ENCODE measurements at places on chromosomes 5 and 9.

DNA sequence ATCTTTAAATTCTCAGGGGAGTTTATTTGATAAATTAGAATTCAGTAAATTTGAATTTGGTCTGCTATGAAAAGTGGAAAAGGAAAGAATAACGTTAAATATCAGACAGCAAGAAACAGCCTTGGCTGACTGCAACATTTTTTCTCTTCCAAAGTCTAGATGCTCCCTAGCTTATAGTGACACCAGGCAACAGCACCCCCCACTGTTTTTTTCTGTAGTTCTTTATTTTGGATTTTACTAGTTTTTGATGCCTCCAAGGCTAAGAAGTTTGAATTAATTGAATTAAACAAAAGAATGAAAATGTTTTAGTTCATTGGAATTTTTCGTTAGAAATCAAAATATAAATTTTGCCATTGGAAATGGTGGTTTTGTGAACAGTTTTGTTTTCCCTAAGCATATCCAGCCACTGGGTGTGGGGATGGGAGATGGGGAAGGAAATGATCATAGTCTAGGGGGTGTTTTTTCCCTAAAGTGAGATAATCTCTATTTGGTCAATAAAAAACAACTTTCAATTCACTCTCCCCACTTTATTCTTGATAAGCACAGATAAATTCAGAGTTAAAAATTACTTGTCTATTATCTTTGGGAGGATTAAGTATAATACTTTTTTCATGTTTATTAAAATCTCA is 199.3 kb upstream of the CD180 start:
- no peaks in the 10 kb centered on the region for H3K36me3 ChIP-seq
- H3K4me3 ChIP-seq = no peak overlapping the region
- peaks cover 2% of the 10 kb centered on the region for H3K27me3 ChIP-seq
- H3K4me1 ChIP-seq = peaks cover 2% of the 10 kb centered on the region
- no peak for DNase-seq

- H3K36me3 ChIP-seq = no peaks in the 10 kb centered on the region
- no peak overlapping the region for H3K27ac ChIP-seq
- no peaks in the 10 kb centered on the region for H3K4me1 ChIP-seq
- DNase-seq = no peak
Measured at GRCh38 chr5:42745856-42746255, 10.8 kb upstream of the CCDC152 start.

DNA sequence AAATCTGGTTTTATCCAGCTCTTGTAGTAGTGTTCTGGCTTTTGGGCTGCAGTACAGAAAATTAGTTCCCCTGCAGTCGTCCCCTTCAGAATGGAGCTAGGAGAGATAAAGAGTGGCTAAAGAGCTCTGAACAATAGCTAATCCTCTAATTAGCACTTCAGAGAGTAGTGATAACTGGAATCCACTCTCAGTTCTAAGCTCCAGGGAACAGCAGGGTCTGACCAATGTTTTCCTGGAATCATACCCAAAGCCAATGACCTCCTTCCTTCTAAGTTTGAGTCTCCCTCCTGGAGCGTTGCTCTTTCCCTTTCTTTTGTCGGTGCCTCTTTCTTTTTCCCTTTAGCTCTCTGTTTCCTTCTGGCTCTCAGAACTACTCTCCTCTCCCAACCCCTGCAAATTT is 47.4 kb downstream of the MFAP3 start:
- peaks cover 3% of the 10 kb centered on the region for H3K36me3 ChIP-seq
- no peaks in the 10 kb centered on the region for H3K27me3 ChIP-seq
- no peak overlapping the region for H3K4me3 ChIP-seq
- peaks cover 13% of the 10 kb centered on the region for H3K4me1 ChIP-seq
- no peak for DNase-seq

DNA sequence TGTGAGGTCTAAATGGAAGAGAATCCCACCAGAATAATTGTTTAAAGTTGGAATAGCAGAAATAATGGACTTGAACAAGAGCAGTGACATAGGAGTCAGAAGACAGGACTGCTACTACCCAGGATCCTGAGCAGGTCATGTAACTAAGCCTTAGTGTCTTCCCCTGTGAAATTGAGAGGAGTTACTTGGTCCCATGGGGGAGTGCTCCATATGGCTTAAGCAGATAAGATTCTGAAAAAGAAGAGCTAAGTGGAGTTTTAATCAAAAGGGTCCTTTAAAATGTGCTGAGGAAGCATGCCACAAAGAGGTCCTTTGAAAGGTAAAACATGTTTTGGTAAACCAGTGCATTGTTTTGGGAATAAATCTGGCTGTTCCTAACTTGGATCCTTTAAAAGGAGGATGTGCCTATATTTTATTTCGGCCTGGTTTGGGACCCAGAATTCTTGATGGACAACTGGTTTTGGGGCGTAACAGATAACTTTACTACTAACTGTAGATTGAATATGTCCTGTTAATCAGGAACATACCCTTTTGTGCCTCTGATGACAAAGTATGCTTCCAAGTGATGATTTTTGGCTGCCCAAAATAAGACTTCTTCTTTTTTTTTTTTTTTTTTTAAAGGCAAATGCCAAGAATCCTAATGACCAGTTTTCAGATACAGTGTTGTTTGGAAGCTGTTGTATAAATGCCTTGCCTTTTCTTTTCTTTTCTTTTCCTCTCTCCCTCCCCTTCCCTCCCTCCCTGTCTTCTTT is 5.7 kb downstream of the RCL1 start:
- H3K36me3 ChIP-seq = no peaks in the 10 kb centered on the region
- no peak overlapping the region for H3K4me3 ChIP-seq
- peaks cover 25% of the 10 kb centered on the region for H3K4me1 ChIP-seq
- no peak for DNase-seq
- peaks cover 3% of the 10 kb centered on the region for H3K27me3 ChIP-seq

DNA sequence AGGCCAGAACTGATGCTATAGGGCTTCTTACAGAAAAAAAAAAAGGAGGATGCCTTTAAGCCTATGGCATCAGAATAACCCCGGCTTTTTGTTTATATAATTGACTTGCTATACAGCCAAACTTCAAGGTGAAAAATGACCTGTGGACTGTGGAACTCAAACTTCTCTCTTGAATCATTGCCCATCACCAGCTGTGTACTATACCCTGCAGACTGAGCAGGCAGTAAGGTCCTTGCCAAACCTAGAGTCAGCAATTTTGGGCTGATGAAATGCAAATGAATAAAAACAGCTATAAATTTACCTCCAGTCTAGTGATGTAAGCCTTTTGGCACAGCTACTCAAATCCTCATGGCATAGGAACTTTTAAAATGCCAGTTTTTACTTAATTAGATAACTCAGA is 44.5 kb upstream of the PPP3R2 start:
- H3K4me1 ChIP-seq = no peaks in the 10 kb centered on the region
- no peak overlapping the region for H3K4me3 ChIP-seq
- H3K36me3 ChIP-seq = peaks cover 7% of the 10 kb centered on the region
- H3K27ac ChIP-seq = no peak overlapping the region
- H3K27me3 ChIP-seq = no peaks in the 10 kb centered on the region
- no peak for DNase-seq

GRCh38 chr9:136846376-136847087 is 2.7 kb upstream of the PHPT1 start:
- peaks cover 6% of the 10 kb centered on the region for H3K27me3 ChIP-seq
- no peak for DNase-seq
- no peaks in the 10 kb centered on the region for H3K36me3 ChIP-seq
- H3K27ac ChIP-seq = no peak overlapping the region
- no peak overlapping the region for H3K4me3 ChIP-seq

GRCh38 chr5:158609333-158610050 is 490.2 kb downstream of the EBF1 start:
- H3K4me3 ChIP-seq = no peak overlapping the region
- DNase-seq = no peak
- H3K27ac ChIP-seq = no peak overlapping the region
- H3K4me1 ChIP-seq = peaks cover 6% of the 10 kb centered on the region
- H3K36me3 ChIP-seq = no peaks in the 10 kb centered on the region

GRCh38 chr5:34803974-34804732 is 34.8 kb upstream of the TTC23L start:
- no peak overlapping the region for H3K27ac ChIP-seq
- H3K4me1 ChIP-seq = no peaks in the 10 kb centered on the region
- H3K36me3 ChIP-seq = peaks cover 42% of the 10 kb centered on the region
- no peak for DNase-seq

- H3K4me1 ChIP-seq = peaks cover 30% of the 10 kb centered on the region
- H3K27ac ChIP-seq = no peak overlapping the region
- peaks cover 2% of the 10 kb centered on the region for H3K27me3 ChIP-seq
Measured at GRCh38 chr9:89658401-89658800, 53.6 kb downstream of the GADD45G start.

DNA sequence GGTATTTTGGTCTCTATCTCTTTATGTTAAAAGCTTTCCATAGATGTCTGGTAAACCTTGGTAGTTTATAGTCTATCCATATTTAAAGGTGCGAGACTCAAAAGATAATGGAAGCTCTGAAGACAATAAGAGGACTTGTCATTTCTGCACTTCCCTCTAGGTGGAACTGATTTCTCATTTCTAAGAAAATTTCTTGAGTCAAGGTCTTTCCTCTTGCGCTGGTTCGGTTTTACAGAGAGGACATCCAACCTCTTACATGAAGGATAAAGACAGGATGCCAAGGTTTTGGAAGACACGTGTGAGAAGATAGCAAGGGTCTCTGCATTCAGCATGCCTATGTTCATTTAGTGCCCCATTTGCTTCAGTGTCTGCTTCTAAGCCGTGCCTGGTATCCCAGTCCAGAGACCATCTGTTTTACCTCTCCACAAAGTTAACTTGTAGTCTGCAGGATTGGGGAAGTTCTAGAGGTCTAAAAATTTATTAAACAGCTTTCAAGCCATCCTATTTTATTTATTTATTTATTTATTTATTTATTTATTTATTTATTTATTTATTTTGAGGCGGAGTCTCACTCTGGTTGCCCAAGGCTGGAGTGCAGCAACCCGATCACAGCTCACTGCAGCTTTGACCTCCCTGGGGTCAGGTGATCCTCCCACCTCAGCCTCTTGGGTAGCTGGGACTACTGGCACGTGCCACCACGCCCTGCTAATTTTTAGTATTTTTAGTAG is 41.6 kb downstream of the KIAA1191 start:
- no peaks in the 10 kb centered on the region for H3K27me3 ChIP-seq
- H3K36me3 ChIP-seq = peaks cover 13% of the 10 kb centered on the region
- DNase-seq = no peak
- no peak overlapping the region for H3K27ac ChIP-seq
- no peaks in the 10 kb centered on the region for H3K4me1 ChIP-seq
- no peak overlapping the region for H3K4me3 ChIP-seq

- peaks cover 14% of the 10 kb centered on the region for H3K4me1 ChIP-seq
- H3K36me3 ChIP-seq = no peaks in the 10 kb centered on the region
- no peak for DNase-seq
Measured at GRCh38 chr9:77817590-77818311, 169.6 kb upstream of the GNA14 start.

- peaks cover 4% of the 10 kb centered on the region for H3K36me3 ChIP-seq
- H3K27me3 ChIP-seq = peaks cover 12% of the 10 kb centered on the region
- no peak overlapping the region for H3K27ac ChIP-seq
- H3K4me1 ChIP-seq = peaks cover 6% of the 10 kb centered on the region
- no peak overlapping the region for H3K4me3 ChIP-seq
- no peak for DNase-seq
Measured at GRCh38 chr5:171434874-171435273, 15.4 kb downstream of the FGF18 start.

GRCh38 chr5:153491038-153491744 is 721 bp downstream of the GRIA1 start:
- H3K4me3 ChIP-seq = peak overlapping the region; percentile 87
- DNase-seq = no peak
- peaks cover 2% of the 10 kb centered on the region for H3K27me3 ChIP-seq
- H3K4me1 ChIP-seq = peaks cover 53% of the 10 kb centered on the region

GRCh38 chr5:4765411-4765810 is 374.7 kb upstream of the ADAMTS16 start:
- no peak overlapping the region for H3K27ac ChIP-seq
- no peak overlapping the region for H3K4me3 ChIP-seq
- DNase-seq = no peak

- H3K27me3 ChIP-seq = peaks cover 7% of the 10 kb centered on the region
- DNase-seq = no peak
- no peak overlapping the region for H3K4me3 ChIP-seq
- peaks cover 17% of the 10 kb centered on the region for H3K4me1 ChIP-seq
- H3K36me3 ChIP-seq = no peaks in the 10 kb centered on the region
- H3K27ac ChIP-seq = no peak overlapping the region
Measured at GRCh38 chr5:10633271-10634049, 69.6 kb downstream of the ANKRD33B start.

- H3K4me3 ChIP-seq = peak overlapping the region; percentile 62
- no peak for DNase-seq
- H3K27me3 ChIP-seq = peaks cover 2% of the 10 kb centered on the region
- H3K36me3 ChIP-seq = no peaks in the 10 kb centered on the region
Measured at GRCh38 chr9:96567203-96567700, 52.4 kb downstream of the CDC14B start.

GRCh38 chr5:33035851-33036527 is 324.9 kb downstream of the NPR3 start:
- peaks cover 7% of the 10 kb centered on the region for H3K36me3 ChIP-seq
- no peaks in the 10 kb centered on the region for H3K27me3 ChIP-seq
- H3K4me1 ChIP-seq = no peaks in the 10 kb centered on the region

GRCh38 chr5:107781451-107781850 is 110.7 kb upstream of the EFNA5 start:
- no peaks in the 10 kb centered on the region for H3K36me3 ChIP-seq
- no peak for DNase-seq
- no peak overlapping the region for H3K27ac ChIP-seq
- peaks cover 3% of the 10 kb centered on the region for H3K27me3 ChIP-seq
- peaks cover 4% of the 10 kb centered on the region for H3K4me1 ChIP-seq
- H3K4me3 ChIP-seq = no peak overlapping the region

DNA sequence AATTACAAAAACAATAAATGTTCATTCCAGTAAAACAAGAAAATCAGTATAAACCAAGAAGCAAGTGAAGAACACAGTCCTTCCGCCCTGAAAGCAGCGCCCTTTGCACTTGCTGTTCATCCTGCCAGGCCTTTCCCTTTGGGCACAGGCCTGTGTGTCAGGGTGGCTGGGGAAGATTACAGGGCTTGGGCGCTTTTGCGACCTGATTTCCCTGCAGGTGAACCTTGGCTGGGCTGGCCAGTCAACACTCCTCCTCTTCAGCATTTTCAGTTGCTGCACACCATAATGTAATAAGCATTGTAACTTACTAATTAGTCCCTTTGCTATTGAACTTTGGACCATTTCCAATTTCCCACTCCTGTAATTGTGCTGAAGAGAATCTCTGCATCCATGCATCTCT is 38.6 kb upstream of the TDRD7 start:
- no peak overlapping the region for H3K4me3 ChIP-seq
- no peak for DNase-seq
- no peaks in the 10 kb centered on the region for H3K4me1 ChIP-seq
- no peak overlapping the region for H3K27ac ChIP-seq
- peaks cover 26% of the 10 kb centered on the region for H3K36me3 ChIP-seq

GRCh38 chr5:68734781-68735180 is 359.0 kb upstream of the SLC30A5 start:
- H3K4me1 ChIP-seq = no peaks in the 10 kb centered on the region
- no peak overlapping the region for H3K27ac ChIP-seq

GRCh38 chr9:88590558-88591146 is 55.7 kb downstream of the NXNL2 start:
- no peaks in the 10 kb centered on the region for H3K36me3 ChIP-seq
- H3K27ac ChIP-seq = no peak overlapping the region
- peak; percentile 24 for DNase-seq

GRCh38 chr9:117929868-117930267 is 225.7 kb downstream of the TLR4 start:
- peaks cover 4% of the 10 kb centered on the region for H3K4me1 ChIP-seq
- peaks cover 5% of the 10 kb centered on the region for H3K27me3 ChIP-seq
- H3K36me3 ChIP-seq = no peaks in the 10 kb centered on the region
- H3K4me3 ChIP-seq = no peak overlapping the region
- no peak overlapping the region for H3K27ac ChIP-seq
- DNase-seq = no peak

GRCh38 chr9:125399165-125399564 is 137.5 kb downstream of the GAPVD1 start:
- no peak overlapping the region for H3K27ac ChIP-seq
- peaks cover 2% of the 10 kb centered on the region for H3K4me1 ChIP-seq
- no peaks in the 10 kb centered on the region for H3K36me3 ChIP-seq
- H3K27me3 ChIP-seq = no peaks in the 10 kb centered on the region
- DNase-seq = no peak
